ENCODE measurements at places on chromosomes 6 and 20.

GRCh38 chr6:31165986-31166385 is 4.5 kb downstream of the POU5F1 start:
- DNase-seq, result no peak

GRCh38 chr6:127464881-127465459 is 5.8 kb upstream of the KIAA0408 start:
- DNase-seq, result no peak

DNA sequence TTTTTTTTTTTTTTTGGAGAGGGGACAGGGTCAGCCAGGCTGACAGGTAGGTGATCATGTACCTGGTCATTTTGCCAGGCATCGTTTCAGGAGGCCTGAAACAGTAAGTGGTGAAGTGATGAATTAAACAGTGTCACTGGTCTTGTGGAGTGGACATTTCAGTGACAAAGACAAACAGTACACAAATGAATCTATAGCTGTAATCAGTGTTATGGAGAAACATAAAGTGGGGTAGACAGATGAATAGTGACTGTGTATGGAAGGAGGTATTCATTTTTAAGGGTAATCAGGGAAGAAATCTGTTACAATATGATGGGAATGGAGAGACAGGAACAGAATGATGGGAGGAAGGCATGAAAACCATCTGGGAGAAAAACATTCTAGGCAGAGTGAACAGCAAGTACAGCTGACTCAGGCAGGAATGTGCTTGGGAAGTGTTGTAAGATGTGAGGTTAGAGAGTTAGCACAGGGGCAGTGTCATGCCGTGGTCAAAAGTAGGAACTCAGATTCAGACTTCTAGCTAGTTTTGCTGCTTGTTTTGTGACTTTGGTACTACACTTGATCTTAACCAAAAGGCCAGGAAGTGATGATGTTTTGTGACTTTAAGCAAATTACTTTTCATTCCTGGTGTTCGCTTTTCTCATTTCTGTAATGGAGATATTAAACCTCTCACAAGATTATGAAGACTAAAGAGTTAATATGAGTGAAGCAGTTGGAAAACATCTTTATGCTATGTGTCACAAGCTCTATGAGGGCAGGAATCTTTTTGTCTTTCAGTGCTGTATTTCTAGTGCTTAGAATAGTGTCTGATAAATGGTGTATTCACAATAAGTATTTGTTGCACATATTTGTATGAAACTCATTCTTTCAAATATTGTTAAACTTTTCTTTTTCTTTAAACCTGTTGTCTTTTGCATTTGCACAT is 43.4 kb downstream of the QKI start:
- no peak for DNase-seq

GRCh38 chr6:35500782-35501181 is 3.9 kb upstream of the TEAD3 start:
- DNase-seq, result no peak

DNA sequence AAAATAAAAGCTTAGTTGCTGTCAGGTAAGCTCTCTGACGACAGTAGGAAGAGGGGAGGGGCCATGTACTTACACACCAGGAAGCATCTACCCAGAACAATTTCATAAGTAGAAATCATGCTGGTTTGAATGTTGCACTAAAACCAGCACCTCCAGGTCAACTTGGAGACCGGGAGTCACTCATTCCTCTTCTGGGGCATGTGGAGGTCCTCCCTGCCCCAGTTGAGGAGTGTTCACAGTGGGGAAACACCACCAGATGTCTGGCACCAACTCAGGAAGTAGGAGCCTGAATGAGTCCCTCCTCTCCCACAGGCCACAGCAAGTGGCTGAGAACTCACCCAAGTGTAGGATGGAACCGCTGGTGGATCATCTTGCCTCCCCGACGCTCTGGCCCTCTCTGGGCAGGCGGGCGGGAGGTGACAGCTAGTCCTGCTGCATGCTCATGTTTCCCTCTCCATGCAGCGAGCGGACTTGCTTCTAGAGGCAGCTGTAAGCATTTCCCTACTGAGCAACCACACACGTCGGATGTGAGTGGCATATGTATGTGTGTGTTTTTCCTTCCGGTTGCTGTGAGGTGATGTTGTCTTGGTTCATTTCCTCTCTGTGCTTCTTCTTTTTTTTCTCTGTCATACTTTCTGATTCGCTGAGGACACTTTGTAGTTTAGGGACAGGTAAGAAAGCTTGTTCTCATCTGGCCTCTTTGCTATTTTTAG is 149.5 kb upstream of the NEDD9 start:
- DNase-seq, result no peak

DNA sequence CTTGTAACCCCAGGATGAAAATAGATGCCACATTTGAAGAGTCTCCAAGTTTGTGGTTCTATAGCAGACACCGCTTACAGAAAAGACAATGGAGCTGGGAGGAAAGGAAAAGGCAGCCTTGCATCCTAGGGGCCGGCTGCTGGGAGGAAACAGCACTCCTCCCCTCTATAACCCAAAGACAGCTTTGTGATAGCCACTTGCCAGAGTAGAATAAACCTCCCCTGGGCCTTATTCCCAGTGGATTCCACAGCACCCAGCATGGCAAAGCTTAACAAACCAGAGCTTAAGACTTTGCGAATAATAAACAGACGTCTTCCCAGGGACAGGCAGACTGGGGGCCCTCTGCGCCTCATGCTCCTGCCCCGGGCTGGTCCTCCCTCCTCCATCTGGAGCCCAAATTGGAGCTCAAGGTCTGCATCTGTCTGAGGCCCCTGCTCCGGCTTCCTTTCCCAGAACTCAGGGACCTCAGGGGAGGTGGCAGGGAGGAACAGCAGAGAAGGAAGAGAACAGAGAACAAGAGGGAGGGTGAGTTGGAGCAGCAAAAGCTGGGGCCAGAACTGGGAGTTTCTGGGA is 8.8 kb upstream of the TAF8 start:
- no peak for DNase-seq

DNA sequence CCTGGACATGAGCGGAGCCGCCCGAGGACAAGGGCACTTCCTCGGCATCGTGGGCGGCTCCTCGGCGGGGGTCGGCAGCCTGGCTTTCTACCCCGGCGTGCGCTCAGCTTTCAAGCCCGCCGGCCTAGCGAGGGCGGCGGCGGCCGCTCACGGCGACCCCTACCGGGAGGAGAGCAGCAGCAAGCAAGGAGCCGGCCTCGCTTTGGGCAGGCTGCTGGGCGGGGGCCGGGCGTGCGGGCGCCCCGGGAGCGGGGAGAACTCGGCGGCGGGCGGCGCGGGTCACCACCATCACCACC is 6.7 kb downstream of the PRDM13 start:
- DNase-seq, result no peak

DNA sequence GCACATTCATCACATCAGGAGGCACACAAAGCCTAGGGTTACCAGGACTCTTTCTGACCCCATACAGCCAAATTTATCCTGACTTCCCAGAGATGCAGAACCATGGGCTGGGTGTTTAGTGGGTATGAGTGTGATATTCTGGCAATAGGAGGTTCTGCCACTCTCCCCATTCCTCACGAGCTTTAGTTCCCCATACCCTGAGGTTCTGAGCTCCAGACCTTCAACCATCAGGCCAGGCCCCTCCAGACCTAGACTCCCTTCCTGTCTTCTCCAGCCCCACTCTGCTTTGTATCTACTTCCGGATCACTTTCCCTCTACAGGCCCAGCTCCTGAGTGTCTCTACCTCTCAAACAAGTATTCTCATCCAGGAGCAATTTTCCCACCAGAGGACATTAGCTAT is 4.4 kb downstream of the HLA-F start:
- DNase-seq, result no peak
